CD4-positive, alpha-beta memory T cell (primary cell): ENCODE measurements at places on chromosomes 7 and 10. TPM values are rescaled to one million over a fixed set of nuclear protein-coding genes. Genes with fewer than 3 reads are reported as not detected.

Gene SYT15
- 0.99 TPM for total RNA-seq

DNA sequence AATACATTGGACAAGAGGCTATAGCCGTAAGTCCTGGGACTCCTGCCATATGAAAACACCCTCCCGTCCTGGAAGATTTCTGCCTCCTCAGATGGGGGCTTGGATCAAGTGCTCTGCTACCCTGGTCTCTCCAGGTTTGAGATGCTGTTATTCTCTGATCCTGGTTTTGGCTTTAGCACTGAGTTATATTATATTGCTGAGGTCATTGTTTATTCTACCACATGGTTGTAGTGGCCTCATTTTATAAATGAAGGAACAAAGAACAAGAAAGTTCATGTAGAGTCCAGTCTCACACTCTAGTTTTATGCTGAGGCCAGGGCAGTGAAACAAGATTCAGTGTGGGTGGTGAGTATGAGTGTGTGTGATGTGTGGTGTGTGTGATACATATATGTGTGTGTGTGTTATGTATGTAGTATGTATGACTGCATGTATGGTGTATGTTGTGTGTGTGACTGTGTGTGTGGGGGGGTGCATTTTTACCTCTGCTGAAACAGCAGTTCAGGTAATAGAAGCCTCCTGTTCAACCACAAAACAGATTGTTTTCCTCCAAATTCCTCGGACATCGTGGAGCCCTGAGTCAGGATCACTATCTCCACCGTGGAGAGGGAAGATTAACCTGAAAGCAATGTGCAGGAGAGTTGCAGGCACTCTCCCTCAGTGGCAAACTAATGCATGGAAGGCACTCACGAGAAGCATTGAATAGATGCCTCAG, 80.7 kb downstream of the C7orf25 start:
- no peaks in the 10 kb centered on the region for H3K36me3 ChIP-seq
- H3K27ac ChIP-seq = no peak overlapping the region
- DNase-seq = no peak

GRCh38 chr7:70679661-70680060, 452.3 kb upstream of the GALNT17 start:
- peaks cover 16% of the 10 kb centered on the region for H3K4me1 ChIP-seq
- no peak overlapping the region for H3K27ac ChIP-seq
- DNase-seq = no peak
- H3K36me3 ChIP-seq = no peaks in the 10 kb centered on the region

GRCh38 chr7:151709141-151710038, 167.5 kb downstream of the PRKAG2 start:
- no peak overlapping the region for H3K27ac ChIP-seq
- no peaks in the 10 kb centered on the region for H3K27me3 ChIP-seq

Gene RPEL1
- not detected for total RNA-seq

DNA sequence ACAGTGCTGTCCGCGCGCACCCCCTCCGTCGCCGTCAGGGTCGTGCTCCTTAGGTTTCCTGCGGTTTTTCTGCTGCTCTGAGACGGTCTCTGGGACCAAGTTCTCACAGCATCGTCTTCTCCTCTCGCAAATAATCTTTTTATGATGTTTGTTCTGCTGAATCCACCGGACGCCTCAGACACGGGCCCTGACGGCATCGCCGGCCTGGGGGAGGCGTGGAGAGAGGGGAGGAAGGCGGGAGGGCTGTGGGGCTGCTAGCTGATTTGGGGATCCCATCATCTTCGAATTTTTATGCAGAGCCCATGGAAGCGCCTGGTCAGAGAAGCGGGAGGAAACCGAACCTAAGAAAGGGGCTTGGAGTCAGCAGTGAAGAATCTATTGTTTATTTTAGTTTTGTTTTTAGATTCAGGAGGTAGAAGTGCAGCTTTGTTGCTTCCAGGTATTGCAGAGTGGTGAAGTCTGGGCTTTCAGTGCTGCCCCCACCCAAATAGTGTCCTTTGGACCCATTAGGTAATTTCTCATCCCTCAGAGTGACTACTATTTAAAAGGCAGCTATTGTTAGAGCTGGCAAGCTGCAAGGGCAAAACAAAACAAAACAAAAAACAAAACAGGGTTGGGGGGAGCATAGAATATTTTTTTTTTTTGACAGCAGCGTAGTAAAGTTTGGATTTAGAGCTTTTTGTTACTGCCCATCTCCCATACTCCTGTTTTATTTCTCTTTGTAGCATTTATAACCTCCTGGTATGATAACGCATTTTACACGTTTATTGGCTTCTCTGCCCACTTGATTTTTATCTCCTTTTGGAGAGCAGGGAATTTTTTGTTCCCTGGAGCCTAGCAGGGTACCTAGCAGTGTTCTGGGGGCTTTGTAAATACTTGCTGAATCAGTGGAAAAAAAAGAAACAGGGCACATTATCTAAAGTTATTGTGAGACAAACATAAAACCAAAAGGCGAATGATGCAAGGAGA, 92.6 kb downstream of the SPAG6 start:
- no peaks in the 10 kb centered on the region for H3K36me3 ChIP-seq
- H3K4me3 ChIP-seq = peak overlapping the region; percentile 87
- peak overlapping the region; percentile 90 for H3K27ac ChIP-seq
- no peaks in the 10 kb centered on the region for H3K27me3 ChIP-seq
- peaks cover 15% of the 10 kb centered on the region for H3K4me1 ChIP-seq
- DNase-seq = no peak

DNA sequence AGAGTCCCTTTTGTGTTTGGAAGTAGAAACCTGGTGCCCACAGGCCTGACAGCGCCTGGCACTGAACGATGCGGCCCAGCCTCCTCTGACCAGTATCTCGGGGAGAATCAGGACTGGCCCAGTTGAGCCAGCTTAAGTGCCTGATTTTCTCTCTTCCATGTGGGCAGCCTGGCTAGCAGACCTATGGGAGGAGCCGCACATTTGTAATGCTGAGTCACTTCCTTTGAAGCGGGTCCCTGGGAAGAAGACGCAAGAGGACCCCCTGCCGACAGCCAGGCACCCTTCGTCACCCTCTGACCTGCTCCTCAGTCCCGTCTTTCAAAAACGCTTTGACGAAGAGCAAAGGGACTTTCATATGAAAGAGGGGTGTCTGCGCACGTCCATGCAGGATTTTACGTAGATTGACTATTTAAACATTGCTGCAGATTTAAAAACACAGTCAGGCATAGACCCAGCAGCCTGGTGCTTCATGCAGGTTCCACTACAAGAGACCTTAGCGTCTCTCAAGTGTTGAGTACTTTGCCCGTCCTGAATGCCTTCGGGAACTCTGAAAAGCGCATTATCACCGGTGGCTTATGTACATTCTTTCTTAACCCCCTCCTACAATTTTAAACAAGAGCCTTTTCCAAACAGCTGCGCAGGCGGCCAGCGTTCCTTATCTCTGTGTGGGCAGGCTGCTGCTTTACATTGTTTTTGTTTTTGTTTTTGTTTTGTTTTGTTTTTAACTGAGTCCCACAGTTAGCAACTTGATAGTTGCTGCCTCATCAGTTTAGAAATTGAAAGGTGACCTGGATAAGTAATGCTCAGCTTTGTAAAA, 36.5 kb upstream of the AP5Z1 start:
- peaks cover 21% of the 10 kb centered on the region for H3K36me3 ChIP-seq
- peak overlapping the region; percentile 11 for H3K27ac ChIP-seq
- DNase-seq = no peak
- H3K4me3 ChIP-seq = no peak overlapping the region
- no peaks in the 10 kb centered on the region for H3K27me3 ChIP-seq
- peaks cover 44% of the 10 kb centered on the region for H3K4me1 ChIP-seq

- no peak for DNase-seq
- no peaks in the 10 kb centered on the region for H3K36me3 ChIP-seq
- peaks cover 8% of the 10 kb centered on the region for H3K27me3 ChIP-seq
- no peaks in the 10 kb centered on the region for H3K4me1 ChIP-seq
- H3K27ac ChIP-seq = no peak overlapping the region
- no peak overlapping the region for H3K4me3 ChIP-seq
These were observed 8.4 kb downstream of the INHBA start for GRCh38 chr7:41694495-41694894.

Gene SVOPL
- not detected for total RNA-seq

- no peak overlapping the region for H3K27ac ChIP-seq
- no peaks in the 10 kb centered on the region for H3K27me3 ChIP-seq
- peaks cover 9% of the 10 kb centered on the region for H3K4me1 ChIP-seq
These were observed 23.2 kb downstream of the STEAP1B start for GRCh38 chr7:22476824-22477223.

DNA sequence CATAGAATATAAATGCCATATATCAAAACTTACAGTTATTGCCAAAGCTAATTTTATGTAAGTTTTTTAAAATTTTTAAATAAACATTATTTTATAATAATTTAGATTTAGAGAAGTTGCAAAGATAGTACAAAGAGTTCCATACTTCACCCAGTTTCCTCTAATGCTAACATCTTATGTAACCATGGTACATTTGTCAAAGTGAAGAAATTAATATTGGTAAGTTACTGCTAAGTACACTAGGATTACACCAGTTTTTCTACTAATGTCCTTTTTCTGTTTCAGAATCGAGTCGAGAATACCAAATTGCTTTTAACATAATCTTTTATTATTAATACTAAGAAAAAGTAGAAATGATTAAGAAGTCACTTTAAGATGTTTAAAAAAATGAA, 29.2 kb downstream of the CSGALNACT2 start:
- no peak for DNase-seq
- H3K4me3 ChIP-seq = no peak overlapping the region
- no peak overlapping the region for H3K27ac ChIP-seq
- peaks cover 27% of the 10 kb centered on the region for H3K36me3 ChIP-seq
- H3K27me3 ChIP-seq = no peaks in the 10 kb centered on the region

DNA sequence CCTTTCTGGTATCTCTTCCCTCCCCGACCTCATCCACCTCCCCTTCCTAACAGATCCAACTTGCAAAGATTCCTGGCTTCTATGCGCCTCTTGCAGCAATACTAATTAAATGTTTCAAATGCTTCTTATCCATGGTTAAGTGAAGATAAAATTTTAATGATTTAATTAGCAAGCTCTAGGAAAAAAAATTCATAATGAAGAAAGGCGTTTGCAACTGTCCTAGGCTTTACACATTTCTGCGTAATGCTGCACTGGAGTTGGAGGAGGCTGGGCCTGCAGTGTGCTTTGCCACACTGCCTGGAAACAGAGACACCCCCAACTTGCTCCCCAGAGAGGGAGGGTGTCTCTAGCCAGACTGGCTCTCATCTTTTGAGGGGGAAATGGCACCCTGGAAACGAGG, 123.9 kb upstream of the CARD11 start:
- DNase-seq = no peak
- no peak overlapping the region for H3K4me3 ChIP-seq
- H3K27ac ChIP-seq = no peak overlapping the region

DNA sequence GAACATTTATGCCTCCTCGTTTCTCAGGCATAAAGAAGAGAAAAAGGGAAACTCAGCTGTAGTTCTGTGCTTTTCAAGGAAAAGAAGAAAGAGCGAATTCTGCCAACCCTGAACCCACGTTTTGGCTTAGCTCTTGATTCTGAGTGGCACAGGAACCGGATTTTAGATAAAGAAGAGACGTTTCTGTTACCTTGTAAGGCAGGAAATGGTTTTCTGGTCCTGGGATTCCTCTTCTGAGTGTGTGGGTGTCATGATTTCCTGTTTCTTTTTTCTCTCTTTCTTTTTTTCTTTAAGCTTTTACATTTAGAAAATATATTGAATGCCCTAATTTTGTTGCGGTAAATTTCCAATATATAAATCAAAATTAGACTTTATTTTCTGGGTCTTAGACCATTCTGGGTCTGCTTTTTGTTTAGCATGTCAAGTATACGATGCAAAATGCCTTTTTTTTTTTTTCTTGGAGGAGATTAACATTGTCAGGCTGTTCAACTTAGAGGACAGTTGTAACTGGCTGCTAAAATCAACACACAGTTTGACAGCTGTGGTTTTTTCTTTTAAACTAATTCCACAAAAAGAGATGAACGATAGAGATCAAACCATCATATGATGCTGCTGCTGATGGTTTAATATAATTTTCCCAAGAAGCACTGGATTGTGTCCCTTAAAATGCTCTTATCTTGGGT, 190.8 kb downstream of the GATA3 start:
- DNase-seq = peak; percentile 55
- H3K27ac ChIP-seq = peak overlapping the region; percentile 41
- no peak overlapping the region for H3K4me3 ChIP-seq
- peaks cover 52% of the 10 kb centered on the region for H3K4me1 ChIP-seq
- no peaks in the 10 kb centered on the region for H3K27me3 ChIP-seq

GRCh38 chr7:123665157-123665556, 9.5 kb downstream of the LMOD2 start:
- no peaks in the 10 kb centered on the region for H3K36me3 ChIP-seq
- no peaks in the 10 kb centered on the region for H3K4me1 ChIP-seq
- no peak overlapping the region for H3K27ac ChIP-seq
- no peak overlapping the region for H3K4me3 ChIP-seq
- no peaks in the 10 kb centered on the region for H3K27me3 ChIP-seq

GRCh38 chr10:112587729-112588128, 140.7 kb downstream of the VTI1A start:
- DNase-seq = no peak
- no peaks in the 10 kb centered on the region for H3K27me3 ChIP-seq
- H3K36me3 ChIP-seq = no peaks in the 10 kb centered on the region
- H3K4me3 ChIP-seq = no peak overlapping the region

Gene GFRA1
- not detected for total RNA-seq

DNA sequence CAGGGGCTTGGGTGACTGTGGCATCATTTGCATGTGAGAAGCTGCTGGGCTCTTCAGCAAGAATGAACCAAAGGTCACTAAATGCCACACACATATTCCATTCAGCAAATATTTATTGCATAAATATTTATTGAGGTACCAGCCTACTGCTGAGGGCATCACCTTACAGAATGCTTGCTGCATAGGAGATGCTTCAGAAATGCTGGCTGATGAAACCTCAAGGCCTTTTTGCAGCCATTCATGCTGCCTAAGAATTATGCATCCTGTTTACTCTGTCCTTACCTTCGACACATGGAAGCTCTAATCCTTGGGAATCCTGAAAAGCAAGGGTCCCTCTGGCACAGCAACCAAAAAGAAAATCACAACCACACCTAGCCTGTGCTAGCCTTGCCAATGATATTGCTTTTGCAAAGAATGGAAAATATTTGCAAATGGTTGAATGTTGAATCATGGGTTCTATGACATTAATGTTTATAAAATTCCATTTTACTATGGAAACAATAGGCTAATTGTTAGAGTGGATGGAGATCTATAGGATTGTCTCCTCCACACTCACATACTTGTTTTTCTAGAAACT, 79.6 kb downstream of the PCGF5 start:
- H3K27me3 ChIP-seq = no peaks in the 10 kb centered on the region
- H3K27ac ChIP-seq = no peak overlapping the region
- peaks cover 11% of the 10 kb centered on the region for H3K4me1 ChIP-seq
- H3K4me3 ChIP-seq = no peak overlapping the region

DNA sequence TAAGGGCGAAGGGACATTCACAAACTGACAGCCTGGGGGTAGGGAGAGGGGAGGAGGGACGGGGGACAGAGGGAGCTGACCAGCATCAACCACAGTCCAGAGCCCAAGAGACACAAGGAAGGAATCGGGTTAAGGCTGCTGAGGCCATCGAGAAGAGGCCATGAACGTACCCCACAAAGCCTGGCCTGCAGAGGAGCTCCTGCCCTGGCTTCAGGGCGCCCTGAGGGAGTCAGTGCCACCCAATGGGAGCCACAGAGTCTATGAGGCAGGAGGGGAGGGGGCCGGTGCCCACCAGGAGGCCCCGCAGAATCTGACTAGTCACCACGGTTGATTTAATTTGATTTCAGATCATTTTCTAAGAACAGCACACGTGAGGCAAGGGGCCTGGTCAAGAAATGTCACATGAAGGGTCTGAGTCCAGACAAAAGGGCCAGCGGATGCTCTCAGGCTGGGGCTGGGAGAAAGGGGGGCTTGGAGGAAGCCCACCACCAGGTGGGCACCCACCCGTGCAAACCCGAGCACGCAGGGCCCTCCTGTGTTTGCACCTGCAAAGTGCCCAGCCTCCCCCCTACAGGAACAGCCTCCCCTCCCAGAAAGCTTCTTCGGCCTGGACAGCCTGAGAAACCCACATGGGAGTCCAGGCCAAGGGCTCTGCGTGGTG, 40.4 kb downstream of the CAMK2B start:
- no peak overlapping the region for H3K4me3 ChIP-seq
- no peak for DNase-seq
- H3K36me3 ChIP-seq = no peaks in the 10 kb centered on the region
- H3K4me1 ChIP-seq = no peaks in the 10 kb centered on the region
